Stimulated activated CD8-positive, alpha-beta memory T cell treated with anti-CD3 and anti-CD28 coated beads, Interleukin-4, amount 100 ng/mL, for 48 hours (primary cell): ENCODE measurements at places on chromosomes 2 and 18.

- DNase-seq = peak; percentile 94
These were observed 19.8 kb downstream of the SLC4A1AP start for GRCh38 chr2:27683390-27684071.

DNA sequence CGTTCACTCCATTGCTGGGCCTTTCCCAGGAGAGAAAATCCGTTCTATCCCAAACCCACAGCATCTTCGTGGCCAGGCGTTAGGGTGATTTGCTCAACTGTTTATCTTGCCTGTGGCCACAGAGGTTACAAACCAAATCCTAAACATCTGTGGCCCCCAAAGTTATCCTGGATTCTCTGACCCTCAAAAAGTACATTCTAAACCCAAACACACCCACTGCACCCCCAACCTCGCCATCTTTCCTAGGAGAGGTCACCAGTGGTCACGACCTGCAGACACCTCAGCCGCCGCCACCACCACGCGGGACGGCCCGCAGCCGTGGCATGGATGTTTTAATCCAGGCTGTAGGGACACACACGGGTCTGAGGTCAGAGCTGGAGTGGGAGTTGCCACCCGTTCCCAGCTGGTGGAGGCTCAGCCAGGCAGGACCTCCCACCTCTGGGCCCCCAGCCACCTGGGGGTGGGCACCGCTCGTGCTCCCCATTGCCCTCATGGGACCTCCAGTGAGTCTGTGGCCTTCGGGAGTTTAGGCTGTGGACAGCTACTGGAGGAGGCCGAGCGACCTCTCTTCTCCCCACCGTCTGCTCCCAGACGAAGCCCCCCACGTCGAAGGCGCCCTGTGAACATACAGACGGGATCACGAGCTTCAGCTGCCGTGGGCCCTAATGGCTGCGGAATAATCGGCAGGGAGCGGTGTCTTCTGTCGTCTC, 72.0 kb downstream of the KCNG2 start:
- DNase-seq = no peak

DNA sequence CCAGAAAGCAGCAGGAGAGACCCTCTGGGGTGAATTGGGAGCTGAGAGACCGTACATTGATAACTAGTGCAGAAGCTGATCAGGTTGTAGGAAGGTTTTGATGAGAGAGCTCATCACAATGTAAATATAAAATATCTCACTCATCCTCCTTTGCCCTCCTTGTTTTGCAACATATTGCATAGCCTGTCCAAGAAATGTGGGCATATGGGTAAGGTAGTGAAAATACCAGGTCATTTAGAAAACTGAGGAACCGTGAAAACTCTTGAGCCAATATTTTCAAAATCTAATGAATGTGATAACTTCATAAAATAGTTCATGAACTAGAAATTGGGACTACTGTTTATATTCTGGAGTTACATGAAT, 31.4 kb downstream of the C18orf54 start:
- DNase-seq = no peak

- DNase-seq = no peak
These were observed 805 bp upstream of the TNFRSF11A start for GRCh38 chr18:62324181-62324828.

- no peak for DNase-seq
These were observed 217.4 kb upstream of the SMIM21 start for GRCh38 chr18:75644871-75645270.

DNA sequence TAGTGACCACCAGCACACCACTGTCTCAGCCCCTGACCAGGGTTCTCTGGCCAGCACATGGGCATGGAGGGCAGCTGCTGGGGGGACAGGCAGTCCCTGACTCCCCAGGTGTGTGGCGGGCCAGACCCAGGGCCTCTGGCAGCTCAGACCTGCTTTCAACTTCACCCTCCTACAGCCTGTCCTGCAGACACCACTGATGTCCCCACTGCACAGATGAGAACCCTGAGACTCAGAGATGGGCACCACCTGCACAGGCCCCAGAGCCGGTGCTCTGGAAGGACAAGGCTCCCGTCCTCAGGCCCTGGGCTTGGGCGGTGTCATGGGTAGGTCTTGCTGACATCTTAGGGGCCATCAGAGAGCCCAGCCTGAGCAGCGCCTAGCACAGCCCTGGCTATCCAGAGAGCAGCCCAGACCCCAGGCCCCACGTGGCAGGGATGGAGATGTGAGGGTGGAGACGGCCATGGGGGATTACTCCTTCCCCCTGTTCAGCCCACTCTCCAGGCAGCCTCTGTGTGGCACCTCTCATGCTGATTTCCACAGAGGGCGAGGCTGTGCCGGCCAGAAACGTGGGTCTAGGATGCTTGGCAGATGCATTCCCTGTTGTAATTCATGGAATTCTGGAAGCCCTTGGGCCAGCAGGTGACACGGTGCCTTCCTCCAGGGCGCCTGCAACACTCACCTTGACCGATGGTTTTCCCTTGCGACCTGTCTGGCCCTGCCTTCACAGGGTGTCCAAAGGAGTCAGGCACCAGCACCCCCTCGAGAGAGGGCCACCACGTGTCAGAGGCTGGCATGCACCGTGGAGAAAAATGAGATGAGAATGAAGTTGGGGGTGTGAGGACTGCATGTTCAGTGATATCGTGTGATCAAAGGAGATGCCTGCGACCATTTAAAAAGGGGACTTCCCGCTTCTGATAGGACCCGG, 61.2 kb upstream of the GLI2 start:
- no peak for DNase-seq

DNA sequence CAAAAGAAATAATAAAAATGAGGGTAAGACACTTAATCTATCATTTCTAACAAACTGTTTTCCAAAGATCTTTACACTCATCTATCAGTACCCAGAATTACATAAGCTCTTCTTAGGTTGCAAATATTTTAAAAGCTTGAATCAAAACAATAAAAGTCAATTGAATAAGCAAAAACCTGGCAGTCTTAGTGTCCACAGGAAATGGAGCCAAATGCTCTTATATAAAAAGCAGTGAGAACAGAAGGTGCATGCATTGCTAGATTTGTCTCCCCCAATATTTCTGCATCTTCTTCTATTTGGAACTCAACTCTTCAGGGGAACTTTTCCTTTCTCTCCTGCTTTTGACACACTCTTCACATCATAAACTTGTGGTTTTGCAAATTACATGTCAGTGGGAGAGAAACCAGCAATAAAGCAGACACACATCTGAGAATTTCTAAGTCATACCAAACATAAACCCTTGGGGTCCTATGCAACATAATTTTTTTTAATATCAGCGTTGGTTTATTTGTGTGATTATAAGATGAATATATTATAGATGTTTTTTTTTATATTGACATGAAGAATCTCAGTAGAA, 343.9 kb upstream of the ACVR2A start:
- DNase-seq = no peak

DNA sequence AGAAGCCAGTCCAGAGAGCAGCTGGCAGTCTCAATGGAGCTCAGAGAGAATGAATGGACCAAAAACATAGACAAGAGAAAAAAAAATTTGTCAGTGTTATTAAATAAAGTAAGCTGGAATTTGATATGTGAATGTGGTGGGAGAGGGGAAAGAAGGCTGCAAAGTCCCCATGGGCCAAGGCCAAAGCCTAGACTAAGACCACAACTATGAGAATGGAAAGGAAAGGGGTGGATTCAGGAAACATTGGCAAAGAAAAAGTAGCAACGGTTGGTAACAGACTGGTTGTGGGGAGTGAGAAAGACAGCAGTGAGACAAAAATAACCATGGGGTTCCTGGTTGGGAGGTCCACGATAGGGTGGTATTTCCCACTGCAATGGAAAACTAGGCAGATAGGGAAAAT, 47.0 kb downstream of the ZEB2 start:
- no peak for DNase-seq

DNA sequence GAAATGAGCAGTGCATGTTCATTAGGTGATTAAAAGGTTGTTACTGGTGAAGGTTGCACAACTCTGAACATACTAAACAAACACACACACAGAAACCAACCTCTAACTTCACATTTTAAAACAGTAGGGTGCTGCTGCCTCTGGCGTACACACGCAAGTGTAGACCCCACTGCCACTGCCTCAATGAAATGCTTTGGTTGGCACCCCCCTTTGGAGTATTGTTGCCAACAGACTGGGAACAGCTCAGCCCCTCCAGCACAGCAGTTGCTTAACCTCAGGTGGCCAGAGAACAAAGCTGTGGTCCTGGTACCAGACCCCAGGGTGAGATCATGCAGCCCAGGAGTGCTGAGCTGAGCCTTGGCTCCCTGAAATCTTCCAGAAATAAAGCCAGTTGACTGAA, 138.6 kb downstream of the TMEM18 start:
- DNase-seq = no peak

- no peak for DNase-seq
These were observed 283.7 kb downstream of the SUCLG1 start for GRCh38 chr2:84175340-84175739.

GRCh38 chr18:30150586-30151250, 891.8 kb downstream of the DSC3 start:
- DNase-seq = no peak

DNA sequence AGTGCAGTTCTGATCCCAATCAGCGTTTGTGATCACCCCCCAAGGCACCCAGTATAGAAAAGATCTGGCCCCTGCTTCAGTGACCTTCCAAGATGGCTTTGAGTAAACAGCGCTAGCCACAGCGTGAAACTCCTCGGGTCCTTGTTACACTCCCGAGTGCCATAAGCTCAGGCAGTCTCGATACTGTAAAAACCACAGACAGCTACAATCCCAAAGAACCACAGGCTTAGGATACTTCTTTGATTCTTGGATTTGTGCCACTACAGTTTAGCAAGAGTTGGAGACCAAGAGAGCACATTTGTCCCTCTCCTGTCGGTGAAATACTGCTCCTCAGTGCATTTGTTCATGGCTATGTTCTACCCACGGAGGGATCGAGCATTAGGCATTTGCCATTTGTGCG, 352.5 kb upstream of the ZNF521 start:
- DNase-seq = no peak

- no peak for DNase-seq
These were observed 34.6 kb upstream of the RNF125 start for GRCh38 chr18:31983976-31984375.

- DNase-seq = no peak
These were observed 28.3 kb upstream of the DNAJC27 start for GRCh38 chr2:25000036-25000435.

GRCh38 chr2:43642363-43642762, 5.3 kb downstream of the PLEKHH2 start:
- DNase-seq = no peak

- no peak for DNase-seq
These were observed 90.9 kb downstream of the COL5A2 start for GRCh38 chr2:189088591-189089205.

GRCh38 chr2:65350651-65351056, 81.7 kb downstream of the SPRED2 start:
- no peak for DNase-seq

GRCh38 chr2:30179536-30179935, 32.7 kb downstream of the YPEL5 start:
- DNase-seq = no peak

- no peak for DNase-seq
These were observed at the start of the genes ABCG5 and ABCG8 for GRCh38 chr2:43838560-43839267. ABCG5 (minus strand) TSS chr2:43838839; CDS start chr2:43838679, 160 bp downstream. ABCG8 (plus strand) TSS chr2:43838971; CDS start chr2:43839054, 83 bp downstream.

DNA sequence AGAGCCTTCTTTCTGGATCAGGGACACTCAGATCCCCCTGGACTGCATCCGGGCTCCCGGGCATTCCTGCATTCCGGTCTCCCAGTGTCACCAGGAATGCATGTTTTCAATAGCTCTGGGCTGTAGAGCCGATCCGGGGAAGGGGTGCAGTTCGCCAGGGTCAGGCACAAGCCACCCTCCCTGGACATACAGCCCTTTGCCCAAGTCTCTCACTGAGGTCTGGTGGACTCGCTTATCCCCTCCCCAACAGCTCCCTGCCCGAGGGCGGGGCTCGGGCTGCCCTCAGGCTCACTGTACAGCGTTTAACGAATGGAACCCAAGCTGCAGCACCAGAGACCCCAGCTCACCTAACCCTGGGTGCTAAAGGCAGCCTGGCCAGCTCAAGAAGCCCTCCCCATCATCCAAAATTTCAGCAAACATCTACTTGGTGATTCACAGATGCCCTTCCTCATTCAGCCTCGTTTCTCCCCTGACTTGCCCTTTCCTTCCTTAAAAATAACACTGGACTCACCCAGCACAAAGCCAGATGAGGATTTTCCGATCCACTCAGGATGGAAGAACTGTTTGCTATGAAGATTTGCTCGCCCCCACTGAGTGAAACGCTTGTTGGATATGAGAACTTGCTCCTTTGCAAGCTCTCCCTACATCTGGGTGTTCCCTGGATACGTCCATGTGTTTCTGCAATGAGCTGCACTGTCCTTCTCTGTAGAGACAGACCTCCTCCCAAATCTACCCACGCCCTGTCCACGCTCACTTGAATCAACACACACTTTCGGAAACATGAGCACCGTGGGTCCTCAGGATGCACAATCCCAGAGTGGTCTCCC, 58.1 kb downstream of the PXDN start:
- DNase-seq = no peak

- no peak for DNase-seq
These were observed 21.6 kb upstream of the GPR17 start for GRCh38 chr2:127624320-127624755.

GRCh38 chr2:129748653-129749052, 230.8 kb upstream of the RAB6C start:
- DNase-seq = no peak

- DNase-seq = no peak
These were observed 49.2 kb downstream of the BCL2L11 start for GRCh38 chr2:111169924-111170323.

- DNase-seq = no peak
These were observed 5.0 kb downstream of the GYPC start for GRCh38 chr2:126660971-126661370.

GRCh38 chr2:108917526-108917925, 71.5 kb downstream of the EDAR start:
- peak; percentile 15 for DNase-seq

- peak; percentile 60 for DNase-seq
These were observed 24.7 kb upstream of the PNPT1 start for GRCh38 chr2:55718165-55719008.

DNA sequence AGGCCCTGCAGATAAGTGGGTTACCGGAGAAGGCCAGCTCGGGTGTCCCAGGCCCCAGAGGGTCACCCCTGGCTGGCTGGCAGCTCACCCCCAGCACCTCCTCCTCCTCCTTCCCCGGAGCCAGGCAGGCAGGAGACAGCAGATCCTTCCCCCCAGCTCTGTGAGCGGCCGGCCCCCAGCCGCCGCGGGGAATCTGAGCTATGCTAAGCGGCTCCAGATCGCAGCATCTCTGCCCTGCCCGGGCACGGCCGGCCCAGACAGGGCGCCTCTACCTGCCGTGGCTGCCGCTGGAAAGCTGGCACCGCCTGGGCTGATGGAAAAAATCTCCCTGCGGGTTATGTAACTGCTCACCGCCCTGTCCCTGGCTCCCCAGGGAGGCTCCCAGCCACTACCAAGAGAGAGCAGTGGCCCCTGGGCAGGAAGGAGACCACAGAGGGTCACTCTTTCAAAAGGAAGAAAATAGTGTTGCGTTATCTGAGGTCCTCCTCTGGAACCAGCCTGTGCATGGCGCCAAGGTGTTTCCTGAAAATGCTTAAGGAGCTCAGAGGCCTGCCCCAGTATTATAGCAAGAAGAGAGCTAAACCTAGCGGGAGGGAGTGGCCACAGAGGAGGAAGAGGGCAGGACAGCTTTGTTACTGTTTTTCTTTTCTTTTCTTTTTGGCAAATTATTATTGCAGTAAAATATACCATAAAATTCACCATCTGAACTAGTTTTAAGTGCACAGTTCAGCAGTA, 179.0 kb downstream of the SMAD7 start:
- DNase-seq = no peak
